ENCODE measurements at places on chromosomes 12 and 14. TPM values are rescaled to one million over a fixed set of nuclear protein-coding genes. Genes with fewer than 3 reads are reported as not detected.
A peak's percentile ranks its signal among the peaks of the same experiment; 100 is the strongest.

- H3K27ac ChIP-seq, result no peak overlapping the region
- no peaks in the 10 kb centered on the region for H3K27me3 ChIP-seq
- no peak for DNase-seq
- no peak overlapping the region for H3K4me3 ChIP-seq
- no peaks in the 10 kb centered on the region for H3K36me3 ChIP-seq
These were observed 40.9 kb upstream of the RERGL start for GRCh38 chr12:18130851-18131250.

DNA sequence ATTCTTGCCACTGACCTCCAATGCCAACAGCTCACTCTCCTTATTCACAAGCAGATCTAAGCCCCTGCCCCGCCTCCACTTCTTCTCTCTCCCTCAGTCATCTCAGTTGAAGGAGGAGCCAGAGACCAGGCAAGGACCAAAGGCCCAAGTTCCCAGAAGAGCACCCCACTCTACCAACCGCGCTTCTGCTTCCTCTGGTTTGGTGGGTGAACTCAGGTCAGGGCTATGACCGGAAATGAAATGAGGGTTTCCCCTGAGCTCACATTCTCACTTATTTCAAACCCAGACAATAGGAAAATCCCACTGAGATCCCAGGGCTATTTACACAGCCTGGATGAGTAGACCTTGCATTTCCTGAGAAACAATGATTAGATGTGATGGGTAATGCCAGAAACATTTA is 9.9 kb downstream of the DPF3 start:
- H3K4me3 ChIP-seq, result no peak overlapping the region
- no peak for DNase-seq
- H3K27me3 ChIP-seq, result peaks cover 11% of the 10 kb centered on the region
- H3K36me3 ChIP-seq, result no peaks in the 10 kb centered on the region
- no peak overlapping the region for H3K27ac ChIP-seq
- no peaks in the 10 kb centered on the region for H3K4me1 ChIP-seq

DNA sequence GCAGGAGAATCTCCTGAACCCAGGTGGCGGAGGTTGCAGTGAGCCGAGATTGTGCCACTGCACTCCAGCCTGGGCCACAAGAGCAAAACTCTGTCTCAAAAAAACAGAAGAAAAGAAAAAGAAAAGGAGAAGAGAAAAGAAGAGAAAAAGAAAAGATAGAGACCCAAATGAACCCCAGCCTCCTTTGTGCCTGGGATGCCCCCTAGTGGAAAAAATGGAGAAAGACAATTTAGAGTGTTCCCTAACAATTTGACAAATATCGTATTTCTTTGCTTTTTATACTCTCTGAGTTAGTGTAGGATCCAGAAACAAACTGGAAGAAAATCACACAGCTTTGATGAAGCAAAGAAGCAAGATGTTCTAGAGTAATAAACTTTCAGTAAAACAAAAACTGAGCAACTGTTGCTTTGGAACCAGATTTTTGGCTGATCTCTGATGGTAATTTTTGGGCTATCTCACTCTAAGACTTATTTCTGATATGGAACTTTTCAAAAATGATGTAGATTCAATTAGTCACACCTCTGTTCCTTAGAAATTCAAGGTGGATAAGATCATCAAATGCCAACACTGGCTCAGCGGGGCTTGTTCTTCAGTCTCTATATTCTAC is 18.6 kb upstream of the PRKAB1 start:
- H3K27me3 ChIP-seq, result no peaks in the 10 kb centered on the region
- no peaks in the 10 kb centered on the region for H3K36me3 ChIP-seq
- no peak for DNase-seq
- H3K27ac ChIP-seq, result no peak overlapping the region

- DNase-seq, result no peak
- H3K27me3 ChIP-seq, result no peaks in the 10 kb centered on the region
- H3K27ac ChIP-seq, result no peak overlapping the region
- H3K4me3 ChIP-seq, result no peak overlapping the region
- H3K4me1 ChIP-seq, result peaks cover 17% of the 10 kb centered on the region
- no peaks in the 10 kb centered on the region for H3K36me3 ChIP-seq
These were observed 243.5 kb upstream of the DAAM1 start for GRCh38 chr14:58944968-58945356.

DNA sequence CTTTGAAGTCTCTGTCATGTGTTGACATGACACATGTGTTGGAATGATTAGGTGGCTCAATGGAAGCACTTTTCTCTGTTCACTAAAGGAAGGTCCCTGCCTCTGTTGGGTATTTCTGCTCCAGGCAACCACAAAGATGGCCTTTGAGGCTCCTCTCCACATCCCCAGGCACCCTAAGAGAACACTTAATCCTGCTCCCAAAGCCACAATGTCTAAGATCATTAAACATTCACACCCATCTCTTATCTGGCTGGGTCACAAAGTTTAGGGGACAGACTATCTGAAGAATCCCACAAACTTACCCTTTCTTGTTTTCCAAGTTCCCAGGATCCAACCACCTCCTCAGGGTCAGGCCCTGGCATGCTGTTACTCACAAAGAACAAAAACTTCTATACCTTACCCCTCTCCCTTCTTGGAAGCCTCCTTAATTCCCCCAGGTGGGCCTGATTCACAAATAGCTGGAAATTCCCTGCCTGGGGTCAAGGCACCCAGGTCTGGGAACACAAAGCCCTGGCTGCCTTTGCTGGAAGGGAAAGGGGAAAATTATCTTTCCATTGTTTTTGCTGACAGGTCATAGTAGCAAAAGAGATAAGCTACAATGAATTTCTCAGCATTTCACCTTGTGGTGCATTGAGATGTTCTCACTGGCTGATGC is 333.7 kb downstream of the PCNX1 start:
- no peak for DNase-seq
- H3K4me1 ChIP-seq, result peaks cover 6% of the 10 kb centered on the region
- H3K27me3 ChIP-seq, result no peaks in the 10 kb centered on the region
- H3K27ac ChIP-seq, result no peak overlapping the region

- no peaks in the 10 kb centered on the region for H3K36me3 ChIP-seq
- H3K27ac ChIP-seq, result no peak overlapping the region
- no peak for DNase-seq
- H3K4me3 ChIP-seq, result no peak overlapping the region
- no peaks in the 10 kb centered on the region for H3K4me1 ChIP-seq
- no peaks in the 10 kb centered on the region for H3K27me3 ChIP-seq
These were observed 10.1 kb downstream of the FOXN3 start for GRCh38 chr14:89406941-89407340.

DNA sequence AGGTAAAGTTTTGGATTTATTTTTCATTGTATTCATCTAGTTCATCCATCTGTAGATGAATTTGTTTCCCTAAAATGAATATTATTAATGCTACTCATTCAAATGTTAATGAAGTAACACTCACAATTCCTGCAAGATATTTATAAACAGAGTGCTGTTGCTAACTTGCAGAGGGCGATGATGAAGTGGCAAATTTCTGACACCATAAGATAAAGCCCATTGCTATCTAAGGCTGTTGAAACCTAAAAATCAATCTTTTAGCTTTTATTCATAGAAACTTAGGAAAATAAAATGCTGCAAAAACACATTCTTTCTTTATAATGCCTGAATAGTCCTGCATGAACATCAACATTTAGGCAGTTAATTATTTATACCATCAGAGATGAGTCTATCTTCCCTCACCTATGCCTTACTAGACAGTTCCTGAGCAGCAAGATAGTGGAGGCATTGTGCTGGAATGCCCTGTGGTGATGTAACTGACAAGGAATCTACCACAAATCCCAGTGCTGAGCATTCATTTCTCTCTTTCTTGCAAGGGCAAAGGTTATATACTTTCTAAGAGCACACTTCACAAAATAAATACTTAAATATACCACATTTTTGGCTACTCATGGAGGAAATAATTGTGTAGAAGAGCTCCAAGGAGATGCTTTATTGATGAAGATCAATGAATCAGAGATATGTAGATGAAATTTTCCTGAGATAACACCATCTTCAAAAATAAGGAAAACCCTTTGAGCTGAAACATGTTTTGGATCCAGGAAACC is 57.6 kb downstream of the LMNTD1 start:
- H3K27ac ChIP-seq, result peak overlapping the region; percentile 56
- DNase-seq, result peak; percentile 46
- H3K27me3 ChIP-seq, result no peaks in the 10 kb centered on the region
- H3K4me1 ChIP-seq, result peaks cover 9% of the 10 kb centered on the region
- H3K4me3 ChIP-seq, result no peak overlapping the region

GRCh38 chr12:59594943-59595500 is 807 bp upstream of the SLC16A7 start:
- peak overlapping the region; percentile 58 for H3K4me3 ChIP-seq
- no peaks in the 10 kb centered on the region for H3K36me3 ChIP-seq
- no peaks in the 10 kb centered on the region for H3K27me3 ChIP-seq
- H3K27ac ChIP-seq, result peak overlapping the region; percentile 99

DNA sequence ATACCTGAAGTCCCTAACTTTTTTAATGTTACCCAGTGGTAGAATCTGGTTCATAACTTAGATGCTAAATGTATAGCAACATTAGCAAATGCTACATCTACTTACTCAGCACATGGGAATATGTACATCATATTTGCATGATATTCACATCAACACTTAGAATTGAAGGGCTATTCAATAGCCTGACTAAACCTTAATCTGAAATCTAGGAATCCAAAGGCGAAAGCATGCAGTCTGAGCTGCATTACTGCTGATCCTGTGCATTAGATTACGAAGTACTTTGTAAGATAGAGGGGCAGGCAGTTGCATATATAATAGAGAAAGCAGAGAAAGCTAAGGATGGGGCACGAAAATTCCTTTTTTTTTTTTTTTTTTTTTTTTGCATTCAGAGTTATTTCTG is 40.4 kb downstream of the SLC38A4 start:
- H3K4me1 ChIP-seq, result peaks cover 4% of the 10 kb centered on the region
- no peak for DNase-seq
- H3K36me3 ChIP-seq, result no peaks in the 10 kb centered on the region
- no peak overlapping the region for H3K4me3 ChIP-seq

GRCh38 chr14:86683561-86683960 is 1153.6 kb downstream of the FLRT2 start:
- DNase-seq, result no peak
- H3K4me1 ChIP-seq, result no peaks in the 10 kb centered on the region
- H3K27me3 ChIP-seq, result no peaks in the 10 kb centered on the region
- H3K27ac ChIP-seq, result no peak overlapping the region
- H3K4me3 ChIP-seq, result no peak overlapping the region
- no peaks in the 10 kb centered on the region for H3K36me3 ChIP-seq

DNA sequence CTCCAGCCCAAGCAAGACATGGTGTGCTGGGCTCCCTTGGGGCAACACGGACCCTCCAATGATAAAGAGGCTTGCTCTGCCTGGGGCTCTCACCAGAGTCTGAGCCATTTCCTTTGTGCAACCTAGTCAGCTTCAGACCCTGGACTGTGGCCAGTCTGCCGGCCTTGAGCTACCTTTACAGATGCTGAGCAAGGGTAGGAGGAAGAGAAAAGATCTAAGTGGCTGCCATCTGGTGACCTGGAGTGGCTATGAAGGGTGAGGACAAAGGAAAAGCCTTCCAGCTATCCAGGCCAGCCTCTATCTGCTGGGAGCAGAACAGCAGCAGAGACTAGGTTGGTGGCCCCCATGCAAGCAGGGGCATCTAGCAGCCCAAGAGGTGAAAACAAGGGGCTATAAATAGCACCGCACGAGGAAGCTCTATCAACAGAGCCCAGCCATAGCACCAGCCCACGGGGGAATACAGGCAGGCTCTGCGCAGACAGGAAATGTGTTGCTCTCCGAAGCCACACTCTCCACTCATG is 230.1 kb downstream of the FOXN3 start:
- peak overlapping the region; percentile 32 for H3K27ac ChIP-seq
- DNase-seq, result no peak
- peaks cover 26% of the 10 kb centered on the region for H3K4me1 ChIP-seq
- no peaks in the 10 kb centered on the region for H3K36me3 ChIP-seq
- no peak overlapping the region for H3K4me3 ChIP-seq

The SYNDIG1L gene
- total RNA-seq, result not detected

The MANSC4 gene
- not detected for total RNA-seq

The POTEM gene
- not detected for total RNA-seq

Data from hepatocyte (in vitro differentiated cells).